SHP77 treated with DMSO at 0.1 percent for 48 hours (cell line): ENCODE measurements at places on chromosomes 4 and X.

DNA sequence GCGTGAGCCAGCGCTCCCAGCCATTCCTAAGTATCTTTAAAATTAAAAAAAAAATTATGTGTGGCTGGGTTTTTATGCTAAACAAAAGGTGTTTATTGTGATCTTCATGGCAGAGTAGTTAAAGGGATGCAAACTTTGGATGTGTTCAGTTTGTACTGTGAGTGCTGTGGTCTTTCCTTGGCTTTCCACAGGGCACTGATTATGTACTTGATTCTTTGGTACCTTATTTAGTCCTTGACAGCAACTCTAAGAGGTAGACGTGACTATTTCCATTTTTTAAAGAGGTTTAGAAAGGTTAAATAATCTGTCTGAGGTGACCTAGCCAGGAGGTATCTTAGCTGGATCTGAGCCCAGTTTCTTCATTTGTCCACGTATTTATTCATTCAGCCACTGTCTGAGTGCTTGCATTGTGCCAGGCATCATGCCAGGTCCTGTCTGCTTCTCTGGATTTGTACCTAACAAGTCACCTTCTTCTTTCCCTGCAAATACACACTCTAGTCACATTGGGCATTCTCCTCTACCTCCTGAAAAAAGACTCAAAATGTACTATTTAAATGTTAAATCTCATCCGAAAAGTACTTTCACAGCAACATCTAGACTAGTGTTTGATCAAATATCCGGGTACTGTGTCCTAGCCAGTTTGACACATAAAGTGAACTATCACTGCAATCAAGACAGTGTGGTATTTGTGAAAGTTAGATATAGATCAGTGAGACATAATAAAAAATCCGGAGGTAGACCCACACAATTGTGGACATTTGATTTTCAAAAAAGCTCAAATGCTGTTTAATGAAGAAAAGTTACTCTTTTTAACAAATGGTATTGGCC, 31.5 kb downstream of the WWC2 start:
- DNase-seq: peak; percentile 21

- no peak for DNase-seq
Observed at GRCh38 chrX:2147928-2148327, 352.8 kb downstream of the DHRSX start.

DNA sequence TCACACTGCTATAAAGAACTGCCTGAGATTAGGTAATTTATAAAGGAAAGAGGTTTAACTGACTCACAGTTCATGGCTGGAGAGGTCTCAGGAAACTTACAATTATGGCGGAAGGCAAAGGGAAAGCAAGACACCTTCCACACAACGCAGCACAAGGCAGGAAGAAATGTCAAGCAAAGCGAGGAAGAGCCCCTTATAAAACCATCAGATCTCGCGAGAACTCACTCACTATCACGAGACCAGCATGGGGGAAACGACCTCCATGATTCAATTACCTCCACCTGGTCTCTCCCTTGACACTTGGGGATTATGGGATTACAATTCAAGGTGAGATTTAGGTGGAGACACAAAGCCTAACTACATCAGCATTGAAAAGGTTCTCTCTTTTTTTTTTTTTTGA, 39.6 kb downstream of the PALLD start:
- no peak for DNase-seq

DNA sequence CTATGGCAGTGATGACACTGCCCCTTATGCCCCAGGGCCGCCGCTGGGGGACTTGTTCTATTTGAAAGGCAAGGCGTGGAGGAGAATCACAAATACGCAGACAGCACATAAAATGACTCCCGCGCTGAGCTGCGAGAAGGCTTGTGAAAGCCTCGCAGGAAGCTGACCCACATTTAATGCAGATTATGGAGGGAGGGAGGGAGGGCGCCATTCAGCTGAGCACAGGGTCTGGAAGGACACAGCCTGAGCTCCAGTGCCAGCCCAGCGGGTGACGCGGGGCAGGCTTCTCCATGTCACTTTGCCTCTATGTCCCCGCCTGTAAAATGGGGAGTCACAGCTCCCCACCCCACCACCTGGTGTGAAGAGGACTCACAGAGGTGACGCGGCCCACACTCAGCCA, 14.3 kb downstream of the ABLIM2 start:
- no peak for DNase-seq

DNA sequence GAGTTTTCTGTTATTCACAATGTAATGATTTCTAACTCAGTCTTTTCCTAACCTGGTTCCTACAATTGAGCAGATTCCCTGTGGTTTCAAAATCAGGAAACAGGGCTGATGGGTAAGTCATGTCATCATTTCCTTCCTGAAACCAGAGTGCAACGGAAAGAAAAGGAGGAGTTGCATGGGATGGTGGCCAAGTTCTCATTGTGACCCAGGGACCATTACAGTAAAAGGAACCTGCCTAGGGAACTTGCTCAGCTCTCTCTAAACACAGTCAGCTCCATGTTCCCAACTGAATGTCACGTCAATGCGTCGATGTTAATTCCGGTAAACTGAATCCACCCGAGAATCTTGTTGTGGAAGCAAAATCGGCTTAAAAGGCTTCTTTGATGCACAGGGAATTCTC, 51.2 kb downstream of the LGI2 start:
- DNase-seq: no peak

- DNase-seq: no peak
Observed at GRCh38 chrX:152641996-152642395, 4.3 kb downstream of the GABRQ start.

- no peak for DNase-seq
Observed at GRCh38 chr4:137467537-137467936, 64.8 kb downstream of the PCDH18 start.

GRCh38 chr4:65019775-65020174, 610.5 kb upstream of the TECRL start:
- no peak for DNase-seq

- DNase-seq: no peak
Observed at GRCh38 chr4:147547314-147548056, 66.6 kb downstream of the EDNRA start.

DNA sequence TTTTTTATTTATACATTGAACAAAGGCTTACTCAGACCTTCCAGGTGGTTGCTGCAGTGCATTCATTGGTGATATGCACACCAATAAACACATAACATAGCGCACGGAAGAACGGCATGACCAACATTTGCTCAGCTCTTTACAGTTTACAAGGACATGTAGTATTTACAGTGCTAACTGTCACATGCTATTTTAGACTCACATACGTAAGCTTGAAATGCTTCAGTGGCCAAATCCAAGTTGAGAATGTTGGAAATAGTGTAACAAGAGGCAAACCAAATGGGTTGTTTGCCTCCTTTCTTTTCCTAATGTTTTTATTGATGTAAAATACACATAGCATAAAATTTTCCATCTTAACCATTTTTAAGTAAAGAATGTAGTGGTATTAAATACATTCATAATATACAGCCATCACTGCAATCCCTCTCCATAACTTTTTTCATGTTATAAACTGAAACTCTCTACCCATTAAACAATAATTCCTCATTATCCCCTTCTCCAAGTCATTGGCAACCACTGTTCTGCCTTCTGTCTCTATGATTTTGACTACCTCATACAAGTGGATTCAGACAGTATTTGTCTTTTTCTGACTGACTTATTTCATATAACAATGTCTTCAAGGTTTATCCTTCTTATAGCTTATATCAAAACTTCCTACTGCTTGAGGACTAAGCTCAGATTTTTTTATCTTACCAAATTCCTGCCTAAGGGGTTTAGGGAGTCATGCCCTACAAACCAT, 1722.9 kb upstream of the AGA start:
- DNase-seq: peak; percentile 89

DNA sequence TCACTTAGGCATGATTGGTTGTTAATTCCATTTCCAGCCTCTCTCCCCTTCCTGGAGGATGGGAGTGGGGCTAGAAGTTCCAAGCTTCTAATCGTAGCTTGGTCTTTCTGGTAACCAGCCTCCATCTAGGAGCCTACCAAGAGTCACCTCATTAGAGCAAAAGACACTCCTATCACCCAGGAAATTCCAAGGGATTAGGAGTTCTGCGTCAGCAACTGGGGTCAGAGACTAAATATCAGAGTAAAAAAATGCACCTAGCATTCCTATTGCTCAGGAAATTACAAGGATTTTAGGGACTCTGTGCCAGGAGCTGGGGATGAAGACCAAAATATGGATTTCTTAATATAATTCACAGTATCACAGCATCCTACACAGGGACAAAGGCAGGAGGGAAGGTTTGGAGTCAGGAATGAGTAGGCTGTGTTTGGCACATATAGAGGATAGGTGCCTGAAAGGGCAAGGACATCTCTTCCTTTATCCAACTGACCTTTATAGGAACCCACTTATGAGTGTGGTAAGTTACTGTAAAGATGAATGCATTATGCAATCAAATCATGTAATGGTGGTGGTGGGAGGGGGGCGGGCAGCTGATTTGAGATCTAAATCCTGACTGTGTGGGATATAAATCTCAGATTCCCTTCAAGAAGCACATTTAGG, 30.5 kb upstream of the LIMCH1 start:
- DNase-seq: no peak

DNA sequence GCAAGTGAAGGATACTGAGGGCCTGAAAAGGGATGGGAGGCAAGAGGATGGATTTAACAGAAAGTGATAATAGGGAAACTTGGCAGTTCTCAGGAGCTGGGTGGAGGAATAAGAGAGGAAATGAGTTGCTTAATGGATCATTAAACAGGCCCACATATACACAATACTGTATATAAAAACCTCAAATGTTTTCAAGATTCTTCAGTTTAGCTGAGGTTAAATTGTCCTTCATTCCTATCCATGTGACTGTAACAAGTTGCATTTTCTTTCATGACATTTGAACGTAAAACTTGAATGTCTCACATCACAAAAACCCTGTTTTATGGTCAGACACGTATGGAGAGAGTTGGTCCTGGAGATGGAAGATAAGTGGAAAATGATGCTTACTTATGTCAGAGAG, 76.5 kb upstream of the PLAC8 start:
- no peak for DNase-seq

GRCh38 chrX:8364369-8365141, 100.1 kb upstream of the VCX3B start:
- DNase-seq: peak; percentile 17

DNA sequence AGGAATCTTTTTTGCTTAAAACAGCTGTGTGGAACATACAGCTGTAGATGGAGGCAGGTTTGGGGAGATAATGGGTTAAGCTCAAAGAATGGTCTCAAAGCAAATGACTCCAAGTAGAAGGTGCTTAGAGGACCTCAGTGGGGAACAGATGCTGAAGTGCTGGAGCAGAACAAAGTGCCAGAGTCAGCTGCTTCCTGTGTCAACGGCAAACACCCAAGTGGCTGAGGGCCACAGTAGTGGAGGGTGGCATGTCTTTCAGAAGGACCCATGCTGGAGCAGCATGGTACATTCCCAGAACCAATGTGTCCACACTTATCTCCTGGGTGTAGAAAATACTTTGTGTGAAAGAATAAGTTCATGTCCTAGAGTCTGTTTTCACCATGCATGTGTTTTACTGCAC, 197.5 kb downstream of the CCNG2 start:
- DNase-seq: no peak

GRCh38 chr4:94413085-94413840, 38.5 kb upstream of the PDLIM5 start:
- DNase-seq: no peak

GRCh38 chrX:66074920-66075879, 35.3 kb upstream of the VSIG4 start:
- DNase-seq: no peak

- DNase-seq: no peak
Observed at GRCh38 chrX:134803551-134804183, 145.4 kb upstream of the PLAC1 start.

DNA sequence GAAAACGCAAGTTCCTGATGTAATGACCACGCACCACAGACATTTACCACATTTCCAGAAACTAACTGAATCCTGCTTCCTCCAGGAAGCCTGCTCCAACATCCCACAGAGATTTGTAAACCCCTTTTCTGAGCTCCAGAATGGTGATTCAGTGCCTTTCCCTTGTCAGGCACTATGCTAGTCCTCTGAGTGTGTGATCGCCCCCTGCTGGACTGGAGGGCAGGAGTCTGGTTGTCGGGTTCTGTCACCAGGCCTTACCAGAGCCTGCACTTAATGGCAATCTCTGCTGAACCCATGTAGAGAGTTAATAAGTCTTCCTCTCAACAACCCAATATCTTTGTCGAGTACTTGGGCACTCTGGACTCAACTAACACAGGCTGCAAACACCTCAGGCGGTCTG, 14.5 kb upstream of the KDM5C start:
- peak; percentile 6 for DNase-seq
